Activated T-cell treated with anti-CD3 and anti-CD28 coated beads for 48 hours (primary cell): ENCODE measurements at places on chromosomes 2 and 18.

DNA sequence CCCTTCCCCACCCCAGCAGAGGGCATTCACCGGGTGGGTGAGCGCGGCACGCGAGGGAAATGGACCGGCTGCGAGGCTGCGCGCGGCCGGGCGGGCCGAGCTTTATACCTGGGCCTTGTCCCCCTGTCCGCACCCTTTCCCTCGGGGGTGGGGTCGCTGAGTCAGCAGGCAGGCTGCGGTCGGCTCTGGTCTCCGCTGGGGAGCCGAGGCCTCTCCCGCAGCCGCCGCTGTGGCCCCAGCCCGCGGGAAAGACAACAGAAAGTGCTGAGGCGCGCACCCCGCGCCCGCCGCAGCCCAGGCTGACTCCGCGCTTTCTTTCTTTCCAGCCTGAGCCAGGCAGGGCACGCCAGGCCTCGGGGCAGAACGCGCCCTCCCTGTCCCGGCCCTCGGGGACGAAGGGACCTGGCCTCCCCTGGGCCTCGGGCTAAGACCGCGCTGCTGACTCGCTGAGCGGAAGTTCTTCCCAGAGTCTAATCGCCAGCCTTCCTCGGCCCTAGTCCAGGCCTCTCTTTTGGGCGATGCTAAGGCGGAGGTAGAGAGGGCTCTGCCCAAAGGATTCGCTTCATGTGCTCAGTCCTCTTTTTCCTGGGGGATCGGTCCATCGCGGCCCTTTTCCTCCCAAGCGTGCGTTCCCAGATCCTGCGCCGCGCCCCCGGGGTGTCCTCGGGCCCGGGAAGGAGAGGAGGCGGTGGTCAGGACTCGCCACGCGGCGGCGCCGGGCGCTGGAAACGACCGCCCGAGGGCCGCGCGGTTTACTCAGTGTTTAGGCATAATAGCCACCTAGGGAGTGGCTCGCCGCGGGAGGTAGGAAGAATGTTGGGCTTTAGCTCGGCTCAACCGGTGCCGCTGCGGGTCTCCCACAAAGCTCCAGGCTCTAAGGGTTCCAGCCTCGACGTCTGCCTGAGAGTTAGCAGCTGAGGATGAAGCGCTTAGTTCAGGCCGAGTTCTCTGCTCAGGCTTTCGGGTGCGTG, at the start of gene CRYBA2:
CRYBA2 (minus strand) TSS at position 78 of the 971 bp plus-strand sequence. CDS start 246 bp downstream, outside the sequence.
- DNase-seq, result no peak

DNA sequence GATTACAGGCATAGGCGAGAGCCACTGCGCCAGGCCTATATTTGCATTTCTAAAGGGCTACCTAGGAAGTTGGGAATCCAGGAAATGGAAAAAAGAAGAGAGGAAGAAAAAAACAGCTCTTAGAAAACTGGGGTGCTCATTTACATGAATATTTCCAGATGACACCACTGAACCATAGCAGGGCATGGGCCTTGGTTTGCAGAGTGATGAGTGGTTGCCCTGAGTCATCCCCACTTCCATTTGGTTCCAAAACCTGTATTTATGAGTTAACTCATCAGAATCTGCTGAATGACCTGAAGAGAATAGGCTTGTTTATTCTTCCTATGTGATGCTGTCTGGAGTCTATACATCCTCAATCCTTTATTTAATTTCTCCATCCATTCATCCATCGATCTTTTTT, 36.2 kb downstream of the EHD3 start:
- DNase-seq, result no peak

- no peak for DNase-seq
These were observed 95.1 kb downstream of the ASB1 start for GRCh38 chr2:238521870-238522269.

GRCh38 chr2:152529420-152530115, 187.7 kb downstream of the PRPF40A start:
- DNase-seq, result no peak

- DNase-seq, result no peak
These were observed 214.0 kb downstream of the DLGAP1 start for GRCh38 chr18:4241090-4241617.

DNA sequence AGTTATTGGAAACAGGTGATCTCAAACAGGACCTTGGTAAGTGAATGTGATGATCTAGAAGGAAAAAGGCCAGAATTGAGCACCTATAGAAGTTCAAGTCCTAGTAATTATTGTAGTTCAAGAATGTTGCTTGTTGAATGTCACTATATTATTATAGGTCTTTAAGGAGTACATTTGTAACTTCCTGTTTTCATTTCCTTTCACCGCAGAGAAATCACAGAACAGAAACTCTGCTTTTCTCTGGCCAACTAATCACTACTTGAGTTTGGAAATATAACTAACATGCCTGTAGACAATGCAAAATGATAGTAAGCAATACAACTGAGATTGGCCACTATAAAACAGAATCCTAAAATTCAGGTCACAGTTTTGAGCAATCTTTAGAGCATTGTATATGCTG, 61.8 kb upstream of the EFEMP1 start:
- no peak for DNase-seq

DNA sequence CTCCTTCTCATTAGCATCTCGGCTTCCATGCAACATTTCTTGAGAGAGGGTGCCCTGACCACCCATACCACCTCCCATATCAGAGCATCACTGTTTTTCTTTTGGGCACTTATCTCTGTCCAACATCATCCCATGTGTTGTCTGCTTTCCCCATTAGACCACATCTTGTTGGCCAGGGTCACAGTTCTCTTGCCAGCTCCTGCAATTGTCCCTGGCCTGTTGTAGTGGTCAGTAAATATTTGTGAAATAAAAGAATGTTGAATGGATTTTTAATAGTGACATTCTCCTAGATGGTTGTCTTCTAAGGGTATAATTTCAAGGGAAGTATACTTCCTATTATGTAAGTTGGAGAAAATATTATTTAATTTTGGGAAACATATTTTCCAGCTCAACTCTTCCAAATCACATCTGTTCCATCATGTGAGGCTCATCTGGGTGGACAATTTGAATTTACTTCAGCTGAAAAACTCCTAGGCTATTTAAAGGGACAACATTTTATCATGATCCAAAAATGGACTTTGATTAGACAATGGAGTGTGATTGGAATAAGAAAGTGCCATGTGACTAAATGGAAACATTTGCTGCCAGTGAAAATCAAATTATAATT, 83.0 kb downstream of the MOGAT1 start:
- no peak for DNase-seq

GRCh38 chr2:67399831-67400489, 2.8 kb downstream of the ETAA1 start:
- DNase-seq, result no peak

DNA sequence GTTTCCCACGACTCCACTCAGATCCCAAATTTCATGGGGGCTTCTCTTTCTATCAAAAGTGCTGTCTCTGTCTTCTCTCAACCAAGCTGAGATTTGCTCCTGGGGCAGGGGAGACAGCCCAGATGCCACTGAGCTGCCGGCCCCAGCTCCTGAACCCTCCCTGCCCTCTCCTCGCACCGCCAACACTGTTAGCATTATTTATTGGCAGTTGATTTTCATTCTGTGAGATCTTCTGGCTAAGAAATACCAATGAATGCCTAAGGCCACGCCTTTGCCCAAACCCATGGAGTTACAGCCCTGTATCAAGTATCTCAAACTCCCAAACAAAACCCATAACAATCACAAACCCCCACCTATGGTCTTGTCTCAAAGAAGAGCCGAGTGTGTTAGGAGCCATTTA, 153.0 kb upstream of the TWIST2 start:
- DNase-seq, result no peak

DNA sequence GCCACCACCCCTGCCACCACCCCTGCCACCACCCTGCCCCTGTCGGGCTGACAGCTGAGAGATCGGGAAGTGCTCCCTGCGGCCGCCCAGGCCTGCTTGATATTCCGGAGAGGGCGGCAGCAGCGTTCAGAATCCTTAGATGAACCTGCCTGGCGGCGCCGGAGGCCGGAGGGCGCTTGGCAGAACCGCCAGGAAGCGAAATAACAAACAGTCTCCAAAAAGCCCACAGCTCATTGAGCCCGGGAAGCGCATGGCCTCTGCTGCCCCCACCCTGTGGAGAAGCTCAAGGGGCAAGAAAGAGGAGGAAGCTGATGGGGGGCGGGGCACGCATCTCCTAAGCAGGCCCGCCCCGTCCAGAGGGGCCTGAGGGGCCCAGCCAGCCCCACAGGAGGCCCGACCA, 92.2 kb upstream of the MBOAT2 start:
- no peak for DNase-seq

DNA sequence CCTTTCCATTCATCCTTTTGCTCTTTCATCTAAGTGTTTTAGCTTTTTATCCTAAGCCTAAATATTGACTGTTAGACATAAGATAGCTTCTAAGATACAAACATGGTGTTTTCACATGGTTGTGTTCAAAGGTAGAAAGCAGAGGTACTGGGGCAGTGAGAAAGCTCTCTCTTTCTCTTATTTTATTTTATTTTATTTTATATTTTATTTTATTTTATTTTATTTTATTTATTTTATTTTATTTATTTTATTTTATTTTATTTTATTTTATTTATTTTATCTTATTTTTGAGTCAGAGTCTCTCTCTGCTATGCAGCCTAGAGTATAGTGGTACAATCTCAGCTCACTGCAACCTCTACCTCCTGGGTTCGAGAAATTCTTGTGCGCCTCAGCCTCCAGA, 287.2 kb downstream of the IKZF2 start:
- no peak for DNase-seq

- no peak for DNase-seq
These were observed 34.3 kb upstream of the NCKAP5 start for GRCh38 chr2:133602538-133602937.

DNA sequence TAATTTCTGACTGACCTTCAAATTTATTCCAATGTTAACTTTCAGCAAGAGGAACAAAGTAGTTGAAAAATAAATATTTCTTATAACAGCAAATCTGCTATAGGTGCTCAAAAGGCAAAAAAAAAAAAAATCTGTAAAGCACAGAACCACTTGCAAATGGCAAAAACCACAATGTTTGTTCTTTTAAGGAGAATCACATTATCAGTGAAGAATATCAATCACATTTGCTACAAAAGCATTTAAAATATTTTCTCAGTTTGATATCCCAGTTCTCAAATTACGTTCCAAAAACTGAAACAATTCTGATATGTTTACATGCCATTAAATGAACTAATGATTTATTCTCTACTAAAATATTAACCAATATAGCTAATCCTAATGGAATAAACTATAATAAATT, 163.3 kb downstream of the METTL4 start:
- no peak for DNase-seq

- peak; percentile 39 for DNase-seq
These were observed 3.1 kb downstream of the STK39 start for GRCh38 chr2:168244318-168244717.

GRCh38 chr18:8942909-8943545, 159.5 kb upstream of the NDUFV2 start:
- no peak for DNase-seq

DNA sequence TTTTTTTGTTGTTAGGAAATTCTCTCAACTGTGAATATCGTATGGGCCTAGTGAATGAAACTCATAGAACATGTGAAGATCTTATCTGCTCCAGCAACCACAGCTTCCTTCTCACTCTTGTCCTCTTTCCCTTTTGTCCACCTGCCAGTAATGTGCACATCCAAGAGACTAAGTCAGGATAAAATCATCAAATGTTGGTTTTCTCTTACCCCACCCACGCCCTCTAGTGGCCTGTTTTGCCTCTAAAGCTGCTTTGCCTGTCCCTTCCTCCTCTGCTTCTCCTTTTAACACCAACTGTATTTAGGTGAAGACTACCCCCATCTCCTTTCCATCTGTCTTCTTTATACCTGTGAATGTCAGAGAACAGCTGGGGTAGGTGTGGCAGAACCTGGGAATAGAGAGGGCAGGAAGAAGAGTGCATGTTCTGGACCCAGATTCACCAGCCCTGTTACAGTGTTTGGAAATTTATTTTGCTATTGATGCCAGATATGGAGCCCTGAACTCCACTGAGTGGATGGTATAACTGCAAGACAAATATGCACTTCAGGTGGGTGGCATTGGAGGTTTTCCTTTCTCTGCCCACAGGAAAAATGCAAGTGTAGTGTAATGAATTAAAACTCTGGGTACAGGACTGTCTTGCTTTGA, 8.4 kb upstream of the MGAT5 start:
- DNase-seq, result peak; percentile 69

DNA sequence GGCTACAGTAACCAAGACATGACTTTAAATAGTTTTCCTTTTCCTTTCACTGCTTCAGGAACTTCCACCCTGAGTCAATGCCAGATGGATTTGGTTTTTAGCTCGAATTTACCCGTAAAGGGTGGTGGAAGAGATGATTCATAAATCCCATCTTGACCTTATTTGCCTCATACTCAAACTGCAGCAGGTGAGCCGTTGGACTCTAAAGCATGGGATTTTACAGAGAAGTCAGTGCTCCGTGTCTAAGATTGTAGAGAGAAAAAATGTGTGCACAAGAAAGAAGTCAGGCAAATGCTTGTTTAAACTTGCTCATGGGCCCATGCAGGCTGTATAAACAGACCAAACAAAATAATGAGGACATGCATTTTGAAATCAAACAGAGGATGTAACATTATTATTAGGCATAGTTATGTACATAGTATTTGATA, 369.7 kb upstream of the TRIB2 start:
- DNase-seq, result no peak

DNA sequence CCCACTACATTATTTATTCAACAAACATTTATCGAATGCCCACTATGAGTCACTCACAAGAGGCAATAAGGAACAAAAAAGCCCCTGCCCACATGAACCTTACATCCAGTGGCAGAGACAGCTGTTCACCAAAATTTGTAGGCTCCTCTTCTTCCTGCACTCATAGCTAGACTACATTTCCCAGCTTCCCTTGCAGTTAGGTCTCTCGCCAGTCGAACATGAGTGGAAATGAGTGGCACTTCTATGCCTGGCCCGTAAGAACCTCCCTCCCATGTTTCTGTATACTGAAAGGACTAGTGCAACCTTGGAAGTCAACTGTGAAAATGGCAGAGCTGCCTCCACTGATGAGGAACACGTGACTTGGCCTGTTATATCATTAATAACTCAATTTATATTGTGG, 19.4 kb upstream of the NCOA1 start:
- DNase-seq, result no peak

DNA sequence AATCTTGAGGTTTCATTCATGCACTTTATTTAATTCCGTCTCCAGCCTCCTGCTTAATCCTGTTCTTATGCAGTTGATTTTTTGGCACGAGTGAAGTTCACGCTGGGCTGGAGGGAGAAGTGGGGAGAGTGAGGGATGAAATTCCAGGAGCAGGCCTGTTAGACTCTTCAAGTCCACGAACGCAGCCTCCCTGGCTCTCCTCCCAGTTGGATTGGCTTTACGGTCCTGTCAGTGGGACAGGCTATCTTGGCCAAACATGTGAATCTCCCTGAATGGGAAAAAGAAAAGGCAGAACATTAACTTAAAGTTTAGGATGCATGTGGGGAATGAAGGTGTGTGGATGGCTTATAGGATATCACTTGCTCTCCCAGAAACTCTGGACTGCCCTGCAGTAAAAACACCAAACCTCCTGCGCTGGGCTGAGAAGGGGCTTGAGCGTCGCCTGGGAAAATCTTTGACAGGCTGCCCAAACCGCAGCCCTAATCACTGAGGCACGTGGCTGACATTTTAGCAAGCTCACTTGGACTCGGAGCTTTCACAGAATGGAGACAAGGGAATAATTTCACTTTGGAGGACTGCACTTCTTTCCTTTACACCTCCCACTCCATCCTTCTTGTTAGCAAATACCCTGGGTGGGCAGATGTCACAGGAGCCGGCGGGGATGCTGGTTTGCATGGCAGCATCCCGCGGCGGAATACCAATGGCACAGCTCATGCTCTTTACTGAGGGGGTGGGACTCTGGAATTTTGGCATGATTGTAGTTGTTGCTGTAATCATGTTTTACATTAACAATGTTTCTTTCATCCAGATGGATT, 93.9 kb downstream of the ACKR3 start:
- no peak for DNase-seq

- DNase-seq, result no peak
These were observed 4.4 kb downstream of the ANKRD44 start for GRCh38 chr2:197306024-197306695.
